ENCODE measurements at places on chromosomes 7 and 10.

DNA sequence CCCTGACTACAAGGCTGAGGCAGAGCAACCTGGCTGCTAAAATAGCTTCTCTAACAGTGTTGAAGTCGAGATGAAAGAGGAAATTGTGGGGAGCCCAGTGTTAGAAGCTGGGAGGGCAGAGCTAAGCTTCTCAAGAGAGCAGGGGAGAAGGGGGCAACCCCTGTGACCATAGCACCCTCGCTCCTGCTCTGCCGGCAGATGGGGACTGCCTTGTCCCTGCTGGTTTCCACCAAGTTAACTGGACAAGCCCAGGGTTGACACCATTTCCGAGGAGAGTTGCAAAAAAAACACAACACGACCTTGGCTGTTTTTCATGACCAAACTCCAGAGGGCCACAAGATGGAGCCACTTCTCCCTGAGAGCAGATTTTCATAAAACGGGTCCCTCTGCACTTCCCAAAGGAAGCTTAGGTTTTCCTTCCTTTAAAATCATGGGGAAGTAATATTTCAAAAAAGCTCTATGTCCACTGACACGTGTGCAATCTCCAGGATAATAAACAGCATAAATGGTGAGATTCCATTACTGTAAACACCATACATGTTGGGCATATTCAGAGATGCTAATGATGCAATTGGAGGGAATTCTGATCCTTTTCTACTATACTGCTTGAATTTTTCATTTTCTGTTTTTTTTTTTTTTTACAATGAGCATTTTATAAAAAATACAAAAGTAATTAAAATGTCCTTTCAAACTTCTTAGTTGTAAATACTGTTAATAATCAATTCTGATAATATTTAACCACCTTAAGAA lies 140.4 kb downstream of the PIP4K2A start:
- DNase-seq: peak; percentile 11

DNA sequence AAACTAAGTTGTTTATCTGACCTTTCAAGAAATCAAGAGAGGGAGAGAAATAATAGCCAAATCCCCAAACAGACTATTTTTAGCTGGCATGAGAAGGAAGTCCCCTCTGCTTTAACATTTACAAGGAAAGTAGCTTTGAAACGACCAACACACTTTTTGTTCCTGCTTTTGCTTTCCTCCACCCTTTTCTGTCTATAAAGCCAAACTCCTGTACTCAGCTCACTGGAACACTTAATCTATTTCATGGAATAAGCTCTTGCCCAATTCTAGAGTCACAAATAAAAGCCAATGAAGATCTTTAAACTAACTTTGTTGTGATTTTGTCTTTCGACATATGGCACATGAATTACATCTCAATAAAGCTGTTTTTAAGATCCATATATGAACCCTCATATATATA lies 86.8 kb upstream of the CCDC71L start:
- no peak for DNase-seq

GRCh38 chr7:1058311-1058710 lies 14.0 kb downstream of the GPR146 start:
- DNase-seq: no peak

- peak; percentile 88 for DNase-seq
These were observed 29.6 kb upstream of the AKR1C2 start for GRCh38 chr10:5033061-5033778.

DNA sequence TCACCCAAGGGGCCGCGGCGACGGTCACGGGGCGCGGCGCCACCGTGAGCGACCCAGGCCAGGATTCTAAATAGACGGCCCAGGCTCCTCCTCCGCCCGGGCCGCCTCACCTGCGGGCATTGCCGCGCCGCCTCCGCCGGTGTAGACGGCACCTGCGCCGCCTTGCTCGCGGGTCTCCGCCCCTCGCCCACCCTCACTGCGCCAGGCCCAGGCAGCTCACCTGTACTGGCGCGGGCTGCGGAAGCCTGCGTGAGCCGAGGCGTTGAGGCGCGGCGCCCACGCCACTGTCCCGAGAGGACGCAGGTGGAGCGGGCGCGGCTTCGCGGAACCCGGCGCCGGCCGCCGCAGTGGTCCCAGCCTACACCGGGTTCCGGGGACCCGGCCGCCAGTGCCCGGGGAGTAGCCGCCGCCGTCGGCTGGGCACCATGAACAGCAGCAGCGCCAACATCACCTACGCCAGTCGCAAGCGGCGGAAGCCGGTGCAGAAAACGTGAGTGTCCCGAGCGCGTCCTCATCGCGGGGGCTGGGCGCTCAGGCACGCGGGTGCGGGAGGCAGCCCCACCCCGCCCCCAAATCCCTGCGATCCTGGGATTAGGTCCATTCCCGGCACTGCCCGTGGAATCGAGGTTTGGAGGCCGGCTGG lies 509 bp downstream of the AHR start:
- no peak for DNase-seq

GRCh38 chr10:88919041-88919440 lies 33.5 kb downstream of the ACTA2 start:
- DNase-seq: no peak

DNA sequence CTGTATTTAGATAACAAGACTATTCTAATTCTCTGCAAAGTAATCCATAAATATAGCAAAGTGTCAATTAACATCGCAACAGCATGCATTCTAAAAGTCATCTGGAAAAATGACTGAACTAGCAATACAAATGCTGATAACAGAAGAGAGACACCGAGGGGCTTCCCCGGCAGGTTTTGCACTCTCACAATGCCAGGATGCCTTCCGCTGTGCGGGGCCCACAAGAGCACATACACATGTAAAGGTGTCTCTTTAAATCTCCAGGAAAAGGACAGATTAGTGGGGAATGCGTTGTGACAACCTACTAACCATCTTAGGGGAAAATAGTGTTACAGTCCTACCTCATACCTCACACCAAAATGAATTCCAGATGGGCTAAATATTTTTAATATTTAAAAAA lies 86.9 kb downstream of the CXCL12 start:
- DNase-seq: no peak

Measured in bronchial epithelial cell (primary cell).